ENCODE measurements at places on chromosomes 6 and 20.
A peak's percentile ranks its signal among the peaks of the same experiment; 100 is the strongest.

- DNase-seq = no peak
Observed at GRCh38 chr6:89081129-89081422, 525 bp downstream of the PNRC1 start.

- DNase-seq = no peak
Observed at GRCh38 chr20:63291811-63292210, 1.2 kb upstream of the COL20A1 start.

GRCh38 chr6:78132671-78133410, 480.0 kb downstream of the MEI4 start:
- no peak for DNase-seq

- DNase-seq = no peak
Observed at GRCh38 chr6:15160812-15161211, 85.1 kb upstream of the JARID2 start.

GRCh38 chr20:2602746-2603145, 49.7 kb upstream of the NOP56 start:
- no peak for DNase-seq

DNA sequence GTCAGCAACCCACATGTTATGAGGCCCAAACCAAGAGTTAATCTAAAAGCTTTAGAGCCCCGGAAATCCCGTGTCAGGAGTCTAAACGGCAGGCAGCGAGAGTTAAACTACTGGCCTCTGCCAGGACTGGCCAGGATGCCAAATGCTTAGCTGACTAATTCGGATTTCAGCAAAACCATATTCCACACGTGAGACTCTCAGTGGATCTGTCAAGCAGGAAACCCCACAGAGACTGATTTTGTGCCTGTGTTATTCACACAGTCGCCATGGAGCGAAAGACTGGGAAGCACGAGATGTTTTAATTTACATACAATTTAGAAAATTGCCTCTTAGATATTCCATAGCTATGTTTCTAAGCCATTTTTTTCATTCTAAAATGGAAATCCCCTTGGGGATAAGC, 152.9 kb downstream of the RNASET2 start:
- DNase-seq = no peak

DNA sequence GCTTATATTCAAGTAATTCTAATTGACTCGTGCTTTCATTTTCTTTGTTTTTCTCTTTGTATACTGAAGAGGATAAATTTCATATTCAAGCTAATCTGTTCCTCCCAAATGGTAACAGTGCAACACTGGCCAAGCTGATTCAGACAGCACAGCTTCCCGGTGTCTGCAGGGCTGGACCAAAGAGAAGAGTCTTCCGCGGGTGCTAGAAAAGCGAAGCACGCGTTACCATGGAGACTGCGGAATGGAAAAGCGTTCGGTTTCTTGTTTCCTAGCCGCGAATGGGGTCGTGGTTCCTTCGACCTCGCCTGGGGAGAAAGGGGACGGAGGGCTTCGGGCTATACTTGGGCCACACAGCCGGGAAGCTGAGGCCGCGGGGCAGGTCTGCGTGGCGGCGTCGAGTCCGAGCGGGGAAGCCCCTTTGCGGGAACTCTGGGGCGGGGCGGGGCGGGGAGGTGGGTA, 6.2 kb upstream of the ZNF311 start:
- peak; percentile 64 for DNase-seq

- no peak for DNase-seq
Observed at GRCh38 chr6:119757467-119757866, 407.9 kb upstream of the MAN1A1 start.

- DNase-seq = no peak
Observed at GRCh38 chr20:63310265-63310991, 17.4 kb downstream of the COL20A1 start.

DNA sequence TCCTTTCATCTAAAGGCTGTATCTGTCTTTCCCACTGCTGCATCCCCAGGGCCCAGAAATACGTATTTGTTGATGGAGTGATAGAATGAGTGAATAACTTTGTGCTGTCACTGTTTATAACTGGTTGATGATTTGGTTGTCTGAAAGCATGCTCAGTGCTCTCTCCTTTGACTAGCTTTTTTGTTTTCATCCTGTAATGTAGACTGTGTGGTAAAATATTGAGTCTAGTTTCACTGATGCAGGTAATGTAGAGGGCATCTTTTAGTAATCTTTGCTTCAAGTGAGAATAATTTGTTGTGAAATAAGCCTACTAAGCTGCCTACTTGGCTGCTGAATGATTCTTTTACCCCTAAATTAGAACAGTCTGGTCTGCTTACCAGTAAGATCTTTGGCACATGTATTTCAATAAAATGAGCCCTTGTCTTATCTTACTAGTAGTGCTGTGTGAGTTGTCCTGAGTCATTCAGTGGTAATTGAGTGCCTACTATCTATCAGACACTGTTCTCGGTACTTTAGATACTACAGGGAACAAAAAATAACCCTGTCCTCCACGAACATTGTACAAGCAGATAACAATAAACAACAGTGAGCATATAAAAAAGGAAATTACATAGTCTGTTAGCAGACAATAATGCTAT, 39.9 kb downstream of the MAPK14 start:
- DNase-seq = no peak

DNA sequence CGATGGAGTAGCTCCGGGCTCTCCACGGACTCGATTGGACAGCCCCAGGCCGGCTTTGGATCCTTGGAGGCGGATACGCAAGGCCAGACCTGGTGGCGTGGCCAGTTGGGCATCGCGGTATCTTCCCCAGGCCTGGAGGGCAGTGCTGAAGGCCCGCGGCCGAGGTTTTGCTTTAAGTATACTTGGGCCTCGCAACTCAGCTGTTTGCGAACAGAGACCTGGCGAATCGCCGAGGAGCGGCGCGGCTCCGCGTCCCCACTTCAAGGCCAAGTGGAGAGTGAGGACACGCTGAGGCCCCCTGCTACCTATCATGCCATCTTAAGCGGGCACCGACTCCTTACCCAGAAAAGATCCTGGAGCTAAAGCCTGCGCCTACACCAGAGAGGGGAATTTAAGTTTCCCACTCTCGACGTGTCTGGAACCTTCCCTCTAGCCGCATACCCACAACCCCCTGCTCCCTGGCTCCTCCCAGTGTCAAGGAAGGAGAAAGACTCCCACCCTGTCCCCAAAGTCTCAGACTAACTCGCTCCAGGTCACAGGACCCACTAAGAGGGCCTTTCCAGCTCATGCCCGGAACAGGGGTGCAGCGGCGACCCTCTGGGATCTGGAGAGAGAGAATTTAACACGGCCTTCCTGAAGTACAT, 4.1 kb downstream of the LINC00237 start:
- DNase-seq = no peak

GRCh38 chr20:49890471-49891361, 24.6 kb downstream of the SPATA2 start:
- peak; percentile 35 for DNase-seq

GRCh38 chr20:10516529-10516928, 81.4 kb downstream of the SLX4IP start:
- no peak for DNase-seq

DNA sequence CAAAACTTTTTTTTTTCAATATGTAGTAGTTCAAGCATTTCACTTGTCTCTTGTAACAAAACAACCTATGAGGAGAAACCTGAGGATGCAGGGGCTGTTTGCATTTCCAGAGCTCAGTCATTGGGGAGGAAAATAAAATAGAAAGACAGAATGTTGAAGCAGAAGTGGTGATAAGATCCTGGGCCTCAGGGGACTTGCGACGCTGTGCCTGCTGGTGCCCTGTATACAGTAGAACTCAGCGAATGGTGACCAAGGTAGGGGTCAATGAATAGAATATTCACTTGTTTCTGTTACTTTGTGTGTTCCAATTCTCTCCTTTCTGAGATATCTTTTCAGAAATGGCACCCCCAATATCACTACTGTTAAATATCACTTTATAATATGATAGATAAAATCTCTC, 271.6 kb downstream of the FARS2 start:
- DNase-seq = no peak

DNA sequence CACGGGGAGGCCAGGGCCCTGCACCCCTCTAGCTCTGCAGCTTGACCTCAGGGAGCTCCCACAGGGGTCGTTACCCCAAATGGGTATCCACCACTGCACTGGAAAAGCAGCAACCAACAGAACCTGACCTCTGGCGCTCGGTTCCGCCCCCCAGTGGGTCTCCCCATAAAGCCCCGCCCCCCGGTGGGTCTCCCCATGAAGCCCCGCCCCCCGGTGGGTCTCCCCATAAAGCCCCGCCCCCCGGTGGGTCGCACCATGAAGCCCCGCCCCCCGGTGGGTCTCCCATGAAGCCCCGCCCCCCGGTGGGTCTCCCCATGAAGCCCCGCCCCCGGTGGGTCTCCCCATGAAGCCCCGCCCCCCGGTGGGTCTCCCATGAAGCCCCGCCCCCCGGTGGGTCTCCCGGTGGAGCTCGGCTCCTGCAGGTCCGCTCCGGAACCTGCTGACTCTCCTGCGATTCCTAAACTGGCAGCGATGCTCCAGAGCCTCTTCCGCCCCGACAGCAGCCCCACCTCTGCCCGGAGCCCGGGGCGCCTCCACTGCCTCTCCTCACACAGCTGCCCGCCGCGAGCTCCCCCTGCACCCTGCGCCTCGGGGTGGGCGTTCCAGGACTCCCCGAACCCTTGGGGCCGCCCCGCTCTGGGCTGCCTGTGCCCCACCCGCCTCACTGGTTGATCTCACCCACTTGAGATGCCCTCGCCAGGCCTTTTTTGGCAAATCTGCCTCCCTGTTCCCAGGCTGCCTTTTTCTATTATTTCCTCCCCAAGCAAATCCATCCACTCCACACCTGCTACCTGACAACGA, 12.1 kb downstream of the SLC2A4RG start:
- no peak for DNase-seq

DNA sequence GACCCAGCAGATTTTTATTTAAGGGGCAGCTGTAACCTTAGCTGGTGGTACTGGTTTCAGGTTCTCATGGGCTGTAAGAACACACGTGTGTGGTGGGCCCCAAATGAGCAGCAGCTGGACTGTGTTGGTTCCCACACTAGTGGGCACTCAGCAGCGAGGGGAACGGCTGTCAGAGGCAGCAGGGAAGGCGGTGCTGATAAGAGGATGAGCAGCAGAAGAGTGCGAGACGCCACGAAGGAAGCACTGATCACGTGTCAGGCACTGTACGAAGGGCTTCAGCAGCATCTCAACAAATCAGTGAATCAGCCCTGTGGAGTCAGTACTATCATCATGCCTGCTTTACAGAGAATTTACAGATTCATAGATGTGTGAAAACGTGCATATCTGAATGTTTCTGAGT, 41.0 kb upstream of the EMILIN3 start:
- no peak for DNase-seq

DNA sequence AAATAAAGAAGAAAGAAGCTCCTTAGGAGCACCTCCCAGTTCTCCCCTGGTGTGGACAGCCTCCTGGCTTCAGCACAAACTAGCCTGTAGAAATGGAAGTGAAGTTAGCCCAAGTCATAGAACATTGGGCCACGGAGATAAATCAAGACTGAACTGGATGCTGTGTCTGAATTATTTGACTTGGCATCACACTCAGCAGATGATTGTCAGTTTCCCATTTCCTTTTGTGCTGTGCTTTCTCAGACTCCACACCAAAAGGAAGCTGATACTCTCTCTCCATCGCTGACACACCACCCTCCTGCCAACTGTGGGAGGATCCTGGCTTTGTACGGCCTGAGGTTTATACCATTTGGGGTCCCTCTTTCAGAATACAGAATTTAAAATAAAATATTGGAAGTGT, 209.8 kb downstream of the TFAP2A start:
- DNase-seq = no peak

DNA sequence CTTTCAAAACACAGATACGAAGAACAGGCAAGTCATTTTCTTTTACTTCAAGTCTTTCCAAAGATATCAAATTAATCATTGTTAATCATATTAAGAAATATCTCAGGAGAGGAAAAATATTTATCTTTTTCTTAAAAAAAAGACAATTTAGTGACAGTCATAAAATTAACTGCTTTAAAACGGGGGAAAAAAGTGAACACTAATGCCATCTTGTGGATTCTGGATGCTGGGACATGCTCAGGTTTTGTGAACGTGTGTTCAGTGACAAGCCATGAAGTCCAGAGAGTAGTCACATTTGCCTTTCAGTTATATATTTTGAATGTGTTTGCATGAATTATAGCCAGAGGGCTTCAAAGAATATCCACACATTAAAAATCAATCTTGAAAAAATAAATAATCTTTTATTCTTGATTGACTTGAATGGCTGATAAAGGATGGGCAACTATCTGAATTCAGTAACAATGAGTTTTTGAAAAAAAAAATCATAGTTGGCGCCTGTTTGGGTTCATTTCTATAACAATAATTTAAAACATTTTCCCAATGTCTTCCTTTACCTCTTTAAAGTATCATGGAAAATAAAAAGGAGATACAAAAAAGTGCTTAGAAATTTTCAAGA, 74.7 kb upstream of the NOX3 start:
- DNase-seq = no peak

DNA sequence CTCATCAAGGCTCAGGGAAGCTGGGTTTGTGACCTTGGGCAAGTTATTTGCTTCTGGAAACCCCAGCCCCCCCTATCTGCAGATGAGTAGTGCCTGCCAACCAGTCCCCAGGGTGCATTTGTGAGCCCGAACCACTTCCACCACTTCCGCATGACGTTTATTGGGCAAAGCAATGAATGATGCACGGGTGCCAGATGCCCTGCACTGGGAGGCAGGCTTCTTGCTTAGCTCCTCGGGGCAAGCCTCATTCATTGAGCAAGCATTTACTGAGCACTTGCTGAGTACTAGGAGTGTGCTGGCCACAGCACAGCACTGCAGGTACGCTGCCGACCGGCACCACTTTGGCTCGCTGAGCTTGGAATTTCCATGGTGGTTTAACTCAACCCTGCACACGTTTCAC, 60.2 kb downstream of the GNAS-AS1 start:
- DNase-seq = no peak

- DNase-seq = no peak
Observed at GRCh38 chr20:35597186-35597585, 18.4 kb upstream of the SPAG4 start.

GRCh38 chr6:164547076-164547475, 762.3 kb downstream of the C6orf118 start:
- no peak for DNase-seq

GRCh38 chr6:1187293-1188131, 124.4 kb upstream of the FOXQ1 start:
- no peak for DNase-seq

GRCh38 chr20:38725931-38726803, 1.9 kb downstream of the SLC32A1 start:
- DNase-seq = no peak

- no peak for DNase-seq
Observed at GRCh38 chr6:33428966-33429749, 9.3 kb downstream of the SYNGAP1 start.

DNA sequence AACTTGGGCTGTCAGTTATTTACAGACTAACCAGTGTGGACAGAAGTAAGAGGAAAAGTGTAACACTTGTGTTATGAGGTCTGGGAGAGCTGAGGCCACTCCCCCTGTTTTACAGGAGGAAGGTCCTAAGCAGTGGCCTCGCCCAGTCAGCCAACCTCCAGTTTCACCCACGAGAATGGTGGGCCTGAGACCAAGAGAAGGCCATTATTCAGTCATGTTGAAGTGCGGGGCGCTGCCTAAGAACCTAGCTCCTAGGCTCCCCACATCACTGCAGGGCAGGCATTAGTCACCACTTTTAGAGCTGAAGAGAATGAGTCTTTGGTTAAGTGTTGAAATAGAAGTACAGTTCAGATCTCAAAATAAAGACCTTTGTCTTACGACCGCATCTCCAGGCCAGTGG, 27.9 kb downstream of the CDYL start:
- DNase-seq = no peak

GRCh38 chr6:34514593-34515472, 41.3 kb downstream of the SPDEF start:
- DNase-seq = peak; percentile 61
